ENCODE measurements at places on chromosomes 2 and 18.

GRCh38 chr2:235070063-235070706 lies 118.4 kb downstream of the SH3BP4 start:
- no peak for DNase-seq

GRCh38 chr2:195535911-195536522 lies 121.0 kb upstream of the SLC39A10 start:
- DNase-seq = peak; percentile 86

DNA sequence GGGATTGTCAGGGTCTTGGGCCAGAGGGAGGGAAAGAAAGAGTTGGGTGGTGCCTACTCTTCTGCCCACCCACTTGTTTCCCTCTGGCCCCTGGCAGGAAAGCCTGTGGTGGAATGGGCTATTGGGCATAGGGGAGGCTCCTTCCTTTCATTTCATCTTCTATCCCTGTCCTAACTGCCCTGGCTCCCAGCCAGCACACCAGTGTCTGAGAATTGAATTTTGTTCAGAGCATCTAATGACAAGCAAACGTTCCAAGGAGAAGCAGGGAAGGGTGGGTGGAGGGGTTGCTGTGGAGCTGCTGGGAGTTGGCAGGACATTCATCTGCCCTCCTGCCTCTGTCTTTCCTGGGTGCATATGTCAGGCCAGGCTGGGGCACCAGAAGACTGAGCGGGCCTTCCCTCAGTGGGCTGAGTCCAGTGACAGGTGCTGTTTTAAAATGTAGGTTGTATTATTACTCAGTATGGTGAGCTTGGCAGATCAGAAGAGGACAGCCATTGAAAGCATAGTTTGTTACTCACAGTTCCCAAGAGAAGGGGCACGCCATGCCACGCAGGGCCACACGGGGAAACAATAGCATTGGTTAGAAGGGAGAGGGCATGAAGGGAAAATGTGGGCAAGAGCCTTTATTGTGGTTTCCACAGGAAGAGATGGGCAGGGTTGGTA lies 171.9 kb downstream of the ACOXL start:
- DNase-seq = no peak

DNA sequence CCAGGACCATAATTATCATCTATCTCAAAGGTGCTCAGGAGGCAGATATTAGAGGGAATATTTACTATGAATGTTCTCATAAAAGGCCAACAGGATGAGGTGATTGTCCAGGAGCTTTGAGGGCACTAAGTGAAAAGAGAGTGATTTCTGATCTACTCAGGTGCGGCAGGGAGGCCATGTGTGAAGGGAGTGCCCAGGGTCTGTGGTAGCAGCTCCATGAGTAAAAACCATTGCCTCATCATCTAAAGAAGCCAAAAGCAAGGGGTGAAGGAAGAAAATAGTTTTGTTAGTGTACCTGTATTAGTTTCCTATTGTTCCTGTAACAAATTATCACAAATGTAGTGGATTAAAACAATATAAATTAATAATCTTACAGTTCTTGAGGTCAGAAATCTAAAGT lies 22.5 kb downstream of the RND3 start:
- no peak for DNase-seq

DNA sequence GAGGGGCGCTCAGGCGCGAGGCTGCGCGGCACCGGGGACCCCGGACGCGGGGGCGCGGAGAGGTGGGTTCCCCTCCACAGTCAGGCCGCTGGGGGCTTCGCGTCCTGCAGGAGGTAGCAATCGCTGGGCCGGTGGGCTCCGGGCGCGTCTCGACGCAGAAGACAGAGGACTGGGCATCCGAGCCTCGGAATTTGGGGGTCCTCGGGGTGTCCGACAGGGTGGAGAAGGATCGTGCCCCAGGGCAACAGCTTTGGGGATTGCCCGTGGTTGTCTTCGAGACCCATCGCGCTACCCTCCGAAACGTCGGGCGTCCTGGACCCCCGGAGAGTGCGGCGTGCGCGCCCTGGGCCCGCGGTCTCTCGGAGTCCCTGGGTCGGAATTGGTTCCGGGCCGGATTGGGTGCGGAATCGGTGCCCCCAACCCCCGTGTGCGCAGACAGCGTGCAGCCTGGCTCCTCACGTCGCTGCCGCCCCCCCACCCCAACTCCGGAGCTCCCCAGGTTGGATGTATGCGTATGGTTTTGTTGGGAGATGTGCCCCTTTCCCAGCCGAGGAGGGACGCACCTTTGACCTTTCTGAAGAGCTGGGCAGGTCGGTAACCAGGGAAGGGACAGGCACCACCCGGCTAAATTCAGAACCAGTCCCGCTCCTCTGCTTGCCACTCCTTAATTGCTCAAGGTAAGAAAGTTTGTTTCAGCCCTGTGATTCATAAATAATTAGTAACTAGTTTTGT lies 750 bp downstream of the NPAS2 start:
- DNase-seq = no peak

GRCh38 chr2:71467180-71467815 lies 13.9 kb downstream of the DYSF start:
- no peak for DNase-seq

DNA sequence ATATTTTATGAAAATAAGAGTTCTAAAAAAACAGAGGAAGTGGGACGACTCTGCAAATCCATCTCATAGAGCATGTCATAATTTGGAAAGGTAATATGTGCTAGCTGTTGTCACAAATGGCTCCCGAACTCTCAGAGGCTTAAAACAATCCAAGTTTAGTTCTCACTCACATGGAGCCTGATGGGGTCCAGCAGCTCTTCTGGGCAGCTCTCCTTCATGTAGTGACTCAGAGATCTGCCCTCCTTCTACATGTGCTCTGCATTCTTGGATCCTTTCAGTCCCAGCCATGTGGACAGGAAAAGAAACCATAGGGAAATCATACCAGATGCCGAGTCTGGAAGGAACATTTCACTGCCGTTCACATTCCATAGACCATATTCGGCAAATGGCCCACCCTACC lies 180.1 kb upstream of the APCDD1 start:
- DNase-seq = no peak

DNA sequence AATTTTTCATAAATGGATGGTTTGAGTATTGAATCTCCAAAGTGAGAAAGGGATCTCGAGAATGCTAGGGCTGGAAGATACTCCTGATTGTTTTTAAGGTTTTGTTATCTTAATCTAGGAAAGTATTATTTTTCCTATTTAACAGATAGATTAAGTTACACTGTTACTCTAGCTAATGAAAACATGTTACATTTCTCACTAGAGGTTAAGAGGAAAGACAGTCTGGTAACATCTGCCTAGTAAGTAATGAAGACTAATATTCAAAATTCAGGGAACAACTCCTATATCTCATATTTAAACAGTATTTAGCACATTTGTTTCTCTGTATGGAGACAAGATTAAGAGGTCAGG lies 2.0 kb downstream of the GALNT3 start:
- DNase-seq = no peak

DNA sequence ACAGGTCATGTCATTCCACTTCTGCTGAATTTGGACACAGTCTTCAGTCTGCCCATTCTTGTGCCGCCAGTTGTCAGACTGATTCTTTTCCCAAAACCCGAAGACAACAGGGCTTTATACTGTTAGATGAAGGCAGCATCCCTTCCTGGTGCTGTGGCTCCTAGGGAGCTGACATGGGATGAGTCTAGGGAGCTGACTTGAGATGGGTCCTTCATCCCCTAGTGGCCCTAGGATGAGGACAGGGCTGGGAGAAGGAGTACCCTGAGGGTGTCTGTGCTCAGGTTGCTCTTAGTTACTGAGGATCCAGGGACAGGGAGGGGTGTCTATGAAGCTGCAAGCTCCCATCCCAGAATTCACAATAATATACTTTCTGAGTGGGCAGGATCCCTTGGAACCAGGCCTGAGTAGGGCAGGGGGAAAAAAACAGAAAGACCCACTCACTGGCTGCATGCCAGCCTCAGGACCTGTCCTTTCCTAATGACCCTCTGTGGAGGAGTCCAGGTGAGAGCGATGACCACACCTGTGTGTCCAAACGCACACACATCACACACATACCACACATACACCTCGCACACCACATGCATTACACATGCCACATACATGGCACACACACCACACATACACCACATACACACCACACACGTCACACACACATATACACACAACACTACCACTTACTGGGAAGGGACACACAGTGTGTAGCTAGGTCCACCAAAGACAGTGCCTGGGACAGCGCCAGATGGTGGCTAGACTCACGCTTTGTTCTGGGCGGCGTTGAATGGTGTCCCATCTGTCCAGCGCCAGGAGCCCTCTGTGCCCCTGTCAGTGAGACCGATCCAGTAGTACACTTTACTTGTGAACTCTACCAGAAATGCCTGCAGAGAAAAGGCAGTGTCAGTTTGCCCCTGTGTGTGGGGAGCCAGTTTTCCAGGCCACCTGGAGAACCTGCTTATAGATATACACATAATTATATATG lies 11.1 kb downstream of the CLEC4F start:
- no peak for DNase-seq

DNA sequence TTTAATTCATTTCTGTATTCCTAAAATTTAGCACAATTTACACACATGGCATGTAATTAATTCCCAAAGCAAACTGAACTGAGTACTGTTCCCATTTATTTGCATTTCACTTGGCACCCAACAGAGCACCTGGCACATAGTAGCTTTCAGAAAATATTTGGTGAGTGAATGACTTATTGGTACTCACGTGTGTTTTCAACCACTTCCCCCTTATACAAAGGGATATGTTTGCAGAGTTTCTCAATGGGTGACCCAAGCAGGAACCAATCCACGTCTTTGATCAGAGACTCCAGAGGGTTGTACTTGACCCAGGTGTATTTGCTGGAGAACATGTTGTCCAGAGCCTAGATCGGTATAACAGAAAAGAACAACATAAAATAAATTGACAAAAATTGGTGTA lies 6.6 kb downstream of the GKN2 start:
- DNase-seq = no peak

DNA sequence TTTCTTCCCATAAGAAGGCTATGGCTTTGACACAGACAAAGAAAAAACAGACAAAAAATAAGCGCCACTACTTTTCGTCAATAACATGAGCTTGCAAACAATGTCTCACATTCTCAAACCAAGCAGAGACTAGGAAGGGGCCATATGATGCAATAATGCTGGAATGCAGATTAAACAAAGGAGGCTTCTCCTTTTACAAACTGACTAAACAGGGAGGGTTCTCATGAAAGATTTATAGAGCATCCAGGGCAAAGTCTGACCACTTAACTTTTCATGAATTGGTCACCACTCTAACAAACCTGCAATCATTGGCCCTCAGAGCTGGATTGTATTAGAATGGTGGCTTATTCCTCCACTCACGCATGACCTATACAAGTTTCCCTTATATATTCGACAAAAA lies 663.3 kb upstream of the CHAC2 start:
- DNase-seq = no peak
